ENCODE measurements at places on chromosomes 6 and 20.

DNA sequence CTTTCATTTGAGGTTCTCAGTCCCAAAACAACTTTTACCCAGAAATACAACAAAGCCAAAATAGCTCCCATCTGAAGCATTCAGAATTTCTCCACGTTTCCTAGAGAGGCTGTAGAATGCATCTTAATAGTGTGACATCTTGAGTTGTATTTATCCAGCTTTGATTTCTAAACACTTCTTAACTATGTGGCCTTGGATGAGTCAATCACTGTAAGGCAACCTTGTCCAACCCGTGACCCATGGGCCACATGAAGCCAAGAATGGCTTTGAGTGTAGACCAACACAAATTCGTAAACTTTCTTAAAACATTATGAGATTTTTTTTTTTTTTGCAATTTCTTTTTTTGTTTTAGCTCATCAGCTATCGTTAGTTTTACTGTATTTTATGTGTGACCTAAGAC lies 108.1 kb downstream of the RALGAPA2 start:
- DNase-seq: no peak

DNA sequence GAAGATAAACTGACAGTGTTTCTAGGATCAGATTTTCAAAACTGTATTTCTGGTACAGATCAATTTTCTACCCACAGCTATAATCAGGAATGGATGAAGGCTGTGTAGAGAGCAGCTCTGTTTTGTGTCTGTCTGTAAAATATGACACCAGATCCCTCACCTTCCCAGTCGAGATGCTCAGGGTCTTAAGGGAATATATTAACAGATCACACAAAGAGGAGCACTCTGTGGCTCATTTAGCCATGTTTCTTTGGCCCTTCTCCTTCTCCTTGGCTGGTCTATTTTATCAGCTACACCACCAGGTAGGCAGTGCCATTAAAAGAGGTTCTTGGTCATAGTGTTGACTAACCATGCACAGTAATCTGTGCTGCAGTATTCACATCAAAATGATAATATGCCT lies 82.6 kb downstream of the PREP start:
- DNase-seq: no peak

DNA sequence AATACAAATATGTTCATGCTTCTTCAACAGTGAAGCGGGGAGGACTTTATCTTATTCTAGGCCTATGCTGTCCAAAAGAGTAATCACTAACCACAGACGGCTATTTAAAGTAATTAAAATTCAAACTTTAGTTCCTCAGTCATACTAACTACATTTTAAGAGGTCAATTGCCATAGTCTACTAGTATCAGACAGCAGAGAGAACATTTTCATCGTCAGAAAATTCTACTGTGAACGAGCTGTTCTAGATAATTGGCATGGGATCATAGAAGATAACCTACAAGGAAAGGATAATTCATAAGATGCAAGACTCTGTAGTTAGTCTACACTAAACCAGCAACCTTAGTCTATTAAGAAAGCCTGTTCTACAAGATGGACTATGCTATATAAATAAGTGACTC lies 44.4 kb downstream of the PRKN start:
- no peak for DNase-seq

DNA sequence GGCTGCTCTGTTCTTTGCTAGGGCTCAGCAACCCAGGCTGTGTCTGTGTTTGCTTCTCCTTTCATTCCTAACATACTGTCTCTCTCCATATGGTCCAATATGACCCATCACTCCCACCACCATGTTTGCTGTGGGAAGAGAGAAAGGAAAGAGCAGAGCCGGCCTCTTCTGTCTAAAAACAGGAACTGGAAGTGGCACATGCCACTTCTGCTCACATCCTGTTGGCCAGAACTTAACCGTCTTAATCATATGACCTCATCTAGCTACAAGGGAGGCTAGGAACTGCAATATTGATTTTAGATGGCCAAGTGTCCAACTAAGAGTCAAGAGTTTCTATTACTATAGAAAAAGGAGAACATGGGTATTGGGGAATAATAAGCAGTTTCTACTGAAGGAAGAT lies 212.5 kb upstream of the CHD6 start:
- no peak for DNase-seq
